ENCODE measurements at places on chromosomes 12 and 14.

GRCh38 chr12:63457857-63458256, 210.4 kb downstream of the DPY19L2 start:
- DNase-seq = no peak

- no peak for DNase-seq
Measured at GRCh38 chr12:68572661-68573060, 38.0 kb upstream of the RAP1B start.

- DNase-seq = no peak
Measured at GRCh38 chr12:15772405-15773018, 16.7 kb downstream of the EPS8 start.

DNA sequence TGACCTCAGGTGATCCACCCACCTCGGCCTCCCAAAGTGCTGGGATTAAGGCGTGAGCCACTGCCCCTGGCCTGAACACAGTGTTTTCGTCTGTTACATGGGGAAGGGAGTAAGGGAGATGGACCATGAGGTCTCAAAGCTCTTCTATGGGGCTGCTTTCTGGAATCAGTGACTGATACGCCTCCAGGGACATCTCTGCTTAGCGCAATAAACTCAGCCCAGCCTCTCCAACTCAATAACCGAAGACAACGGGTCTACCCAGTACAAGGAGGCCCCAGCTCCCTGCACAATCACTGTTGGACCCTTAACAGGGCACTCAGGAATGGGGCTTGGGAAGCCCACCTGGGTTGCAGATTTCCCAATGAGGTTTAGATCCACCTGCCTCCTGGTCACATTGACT, 42.6 kb upstream of the CHGA start:
- DNase-seq = no peak

DNA sequence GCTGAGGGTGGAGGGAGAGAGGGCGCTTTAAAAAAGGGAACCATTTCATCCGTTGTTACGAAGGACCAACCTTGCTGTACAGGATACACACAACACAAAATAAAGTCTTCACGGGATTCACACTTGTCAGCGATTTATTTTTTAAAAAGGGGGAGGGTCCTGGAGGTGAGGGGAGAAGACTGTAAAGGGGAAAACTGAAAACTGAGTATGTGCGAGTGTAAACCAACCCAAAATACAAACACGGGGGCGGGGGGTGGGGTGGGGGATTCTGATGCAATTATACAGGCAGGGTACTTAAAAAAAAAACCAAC, 499 bp upstream of the PRKAG1 start:
- no peak for DNase-seq

- no peak for DNase-seq
Measured at GRCh38 chr14:96303981-96304380, 48.0 kb downstream of the BDKRB1 start.
